ENCODE measurements at places on chromosomes 4 and X.

GRCh38 chr4:42955746-42956505 is 63.4 kb downstream of the GRXCR1 start:
- no peaks in the 10 kb centered on the region for H3K4me1 ChIP-seq
- no peaks in the 10 kb centered on the region for H3K27me3 ChIP-seq
- no peak for DNase-seq
- H3K4me3 ChIP-seq, result no peak overlapping the region
- no peak overlapping the region for H3K27ac ChIP-seq
- no peaks in the 10 kb centered on the region for H3K36me3 ChIP-seq

- H3K4me1 ChIP-seq, result no peaks in the 10 kb centered on the region
- no peaks in the 10 kb centered on the region for H3K27me3 ChIP-seq
- no peak overlapping the region for H3K4me3 ChIP-seq
- no peak for DNase-seq
- no peak overlapping the region for H3K27ac ChIP-seq
Measured at GRCh38 chr4:33930497-33930896, 2313.8 kb downstream of the ARAP2 start.

GRCh38 chr4:149711593-149712365 is 103.9 kb downstream of the IQCM start:
- H3K27ac ChIP-seq, result no peak overlapping the region
- no peaks in the 10 kb centered on the region for H3K36me3 ChIP-seq
- H3K4me3 ChIP-seq, result no peak overlapping the region
- H3K4me1 ChIP-seq, result no peaks in the 10 kb centered on the region

DNA sequence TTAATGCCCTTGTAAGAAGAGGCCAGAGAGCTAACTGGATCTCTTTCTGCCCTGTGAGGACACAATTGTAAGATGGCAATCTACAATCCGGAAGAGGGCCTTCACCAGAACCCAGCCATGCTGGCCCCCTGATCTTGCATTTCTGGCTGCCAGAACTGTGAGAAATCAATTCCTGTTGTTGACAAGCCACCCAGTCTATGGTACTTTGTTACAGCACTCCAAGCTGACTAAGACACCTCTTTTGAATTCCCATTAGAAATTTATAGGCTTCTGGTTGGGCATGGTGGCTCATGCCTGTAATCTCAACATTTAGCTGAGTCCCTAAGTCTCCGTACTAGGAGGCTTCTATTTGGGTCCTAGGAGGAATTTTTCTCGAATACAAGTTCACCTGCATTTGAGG is 48.8 kb upstream of the RELL1 start:
- peaks cover 2% of the 10 kb centered on the region for H3K4me1 ChIP-seq
- H3K4me3 ChIP-seq, result no peak overlapping the region
- no peak overlapping the region for H3K27ac ChIP-seq
- H3K27me3 ChIP-seq, result no peaks in the 10 kb centered on the region

DNA sequence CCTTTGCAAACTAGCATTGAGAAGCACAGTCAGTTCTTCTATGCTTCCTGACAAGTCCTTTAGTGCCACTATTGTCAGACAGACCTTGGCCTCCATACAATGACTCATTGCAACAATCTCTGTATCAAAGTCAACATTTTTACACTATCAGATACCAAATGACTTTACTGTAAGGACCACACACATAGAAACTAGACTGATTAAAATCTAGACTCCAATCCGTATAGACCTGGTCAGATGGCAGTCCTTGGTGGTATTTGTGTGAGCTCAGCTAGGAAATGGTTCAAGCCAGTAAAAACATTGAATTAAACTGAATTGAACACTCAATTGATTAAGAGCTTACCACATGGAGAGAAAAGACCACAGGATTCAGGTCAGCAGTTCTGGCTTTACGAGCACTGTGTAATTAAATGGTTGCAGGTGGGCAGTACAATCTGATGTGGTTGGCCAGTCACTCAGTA is 549.8 kb upstream of the LCORL start:
- no peaks in the 10 kb centered on the region for H3K27me3 ChIP-seq
- no peak overlapping the region for H3K4me3 ChIP-seq
- H3K4me1 ChIP-seq, result no peaks in the 10 kb centered on the region
- no peaks in the 10 kb centered on the region for H3K36me3 ChIP-seq

GRCh38 chr4:82898322-82899243 is 2.0 kb upstream of the THAP9 start:
- DNase-seq, result no peak
- no peak overlapping the region for H3K27ac ChIP-seq
- no peaks in the 10 kb centered on the region for H3K4me1 ChIP-seq
- H3K4me3 ChIP-seq, result peak overlapping the region; percentile 91

DNA sequence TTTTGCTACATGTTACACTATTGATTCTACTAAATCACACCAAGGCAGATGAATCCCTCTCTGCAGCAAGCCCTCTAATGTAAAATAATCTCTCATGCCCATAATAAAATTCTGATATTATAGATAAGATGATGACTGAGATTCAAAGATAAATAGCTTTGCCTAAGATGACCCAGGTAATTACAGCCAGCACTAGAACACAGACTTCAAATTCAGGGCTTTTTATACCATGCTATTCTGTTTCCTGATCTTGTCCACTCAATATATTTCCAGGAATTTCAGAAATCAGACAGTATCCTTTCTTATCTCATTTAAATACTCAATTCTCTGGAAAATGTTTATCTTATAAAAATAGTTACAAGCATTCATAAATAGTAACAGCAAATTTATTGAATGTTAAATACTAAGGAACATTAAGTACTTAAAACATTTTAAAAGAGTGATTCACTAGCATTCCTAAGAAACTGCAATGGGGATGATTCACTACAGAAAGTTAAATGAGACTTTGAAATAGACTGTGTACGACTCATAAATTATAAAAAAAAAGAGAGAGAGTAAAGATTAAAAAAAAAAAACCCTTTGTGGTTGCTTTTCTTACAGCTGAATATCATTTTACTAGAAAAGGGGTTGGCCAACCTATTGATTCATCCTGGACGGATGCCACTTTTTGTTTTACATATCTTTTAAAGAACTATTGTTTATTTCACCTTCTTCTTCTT is 45.8 kb upstream of the IL21 start:
- no peaks in the 10 kb centered on the region for H3K27me3 ChIP-seq
- DNase-seq, result no peak
- no peak overlapping the region for H3K4me3 ChIP-seq
- H3K27ac ChIP-seq, result no peak overlapping the region
- H3K4me1 ChIP-seq, result peaks cover 2% of the 10 kb centered on the region
- no peaks in the 10 kb centered on the region for H3K36me3 ChIP-seq
